Adrenal gland (tissue), 19 donors: ENCODE measurements at places on chromosomes 3 and 15. TPM values are rescaled to one million over a fixed set of nuclear protein-coding genes. Genes with fewer than 3 reads are reported as not detected.

DNA sequence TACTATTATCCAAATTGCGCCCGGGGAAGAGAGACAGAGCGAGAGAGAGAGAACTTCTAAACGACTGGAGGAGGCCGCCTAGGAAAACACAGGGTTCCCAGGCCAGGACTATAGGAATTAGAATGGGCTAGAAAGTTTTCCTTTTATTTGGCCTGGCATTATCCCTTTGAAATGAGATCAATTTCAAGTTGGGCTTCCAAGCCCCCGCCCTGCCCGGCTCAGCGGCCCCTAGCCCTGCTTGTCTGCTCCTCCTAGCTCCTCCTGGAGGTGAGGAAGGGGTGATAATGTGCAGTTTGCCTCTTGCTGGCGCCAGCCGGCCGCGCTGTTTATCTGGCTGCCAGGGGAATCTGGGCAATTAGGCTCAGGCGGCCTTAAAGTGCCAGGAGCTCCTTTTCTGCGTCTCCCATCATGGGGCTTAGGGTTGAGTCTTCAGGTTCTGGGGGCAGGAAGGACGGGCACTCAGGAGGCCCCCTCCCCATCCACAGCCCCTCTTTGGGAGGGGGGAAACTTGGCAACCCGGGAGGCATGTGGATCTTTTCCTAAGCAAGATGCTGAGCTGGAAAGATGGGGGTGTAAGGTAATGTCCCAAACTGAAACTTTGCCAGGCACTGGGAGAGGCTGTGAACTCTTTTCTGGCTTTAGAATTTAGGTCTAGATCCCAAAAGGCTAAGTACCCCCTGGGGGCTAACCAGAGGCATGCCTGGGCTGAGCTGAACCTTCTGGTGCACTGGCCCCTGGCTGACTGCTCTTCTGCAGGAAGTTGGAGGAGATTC, 5.5 kb downstream of the SMAD6 start:
- DNase-seq: no peak

Gene DNASE1L3
- 63.1 TPM for total RNA-seq

- no peak for DNase-seq
These were observed 5.9 kb downstream of the TOP2B start for GRCh38 chr3:25658836-25659235.

DNA sequence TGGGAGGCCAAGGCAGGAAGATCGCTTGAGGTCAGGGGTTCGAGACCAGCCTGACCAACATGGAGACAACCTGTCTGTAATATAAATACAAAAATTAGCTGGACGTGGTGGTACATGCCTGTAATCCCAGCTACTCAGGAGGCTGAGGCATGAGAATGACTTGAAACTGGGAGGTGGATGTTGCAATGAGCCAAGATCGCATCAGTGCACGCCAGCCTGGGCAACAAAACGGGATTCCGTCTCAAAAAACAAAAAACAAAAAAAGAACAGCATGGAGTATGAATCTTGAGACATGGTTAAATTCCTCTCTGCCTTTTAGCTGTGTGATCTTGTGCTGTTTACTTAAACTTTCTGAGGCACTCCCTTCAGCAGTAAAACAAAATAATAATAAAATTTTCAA, 244.9 kb downstream of the FGF12 start:
- DNase-seq: no peak

Gene CLRN1
- 11.1 TPM for total RNA-seq

- DNase-seq: no peak
These were observed 113.8 kb upstream of the MEF2A start for GRCh38 chr15:99452010-99452409.

GRCh38 chr3:71885006-71885405, 100.1 kb upstream of the PROK2 start:
- no peak for DNase-seq

DNA sequence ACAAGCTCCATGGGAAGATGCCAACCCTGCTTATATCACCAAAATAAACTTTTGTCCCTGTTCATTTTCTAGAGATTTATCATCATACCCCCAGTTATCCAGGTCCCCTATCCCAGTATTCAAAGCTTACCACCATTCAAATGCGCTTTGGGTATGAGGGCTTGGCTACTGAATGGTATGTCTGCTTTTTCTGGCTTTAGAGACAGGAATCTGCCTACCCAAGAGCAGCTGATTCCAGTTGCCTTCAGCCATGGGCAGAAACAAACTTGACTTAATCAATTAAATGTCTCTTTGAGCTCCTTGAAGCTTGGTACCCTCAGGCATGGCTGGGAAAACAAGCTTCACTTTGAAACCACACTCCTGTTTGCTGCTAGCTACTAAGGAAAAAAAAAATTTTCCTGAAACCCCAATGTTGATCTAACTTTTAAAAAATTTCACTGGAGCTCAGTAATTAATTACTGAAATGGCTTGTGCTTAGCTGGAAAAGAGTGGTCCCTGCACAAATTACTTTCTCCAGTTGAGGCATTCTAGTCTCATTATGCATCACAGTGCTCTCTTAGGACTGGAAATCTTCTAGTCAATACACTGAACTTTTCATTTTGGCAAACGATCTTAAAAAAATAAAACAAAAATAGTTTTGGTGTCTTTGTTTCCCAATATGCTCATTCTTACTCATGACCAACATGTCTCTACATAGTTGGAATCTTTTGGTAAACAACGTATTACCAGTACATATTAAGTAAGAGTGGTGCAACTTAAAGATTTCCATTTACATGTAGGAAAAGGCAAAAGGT, 242.8 kb downstream of the DTWD1 start:
- DNase-seq: no peak

GRCh38 chr3:191350396-191351090, 20.2 kb upstream of the UTS2B start:
- no peak for DNase-seq

GRCh38 chr15:25905140-25905539, 42.0 kb upstream of the ATP10A start:
- DNase-seq: no peak

GRCh38 chr3:129794311-129795185, 99.0 kb downstream of the TMCC1 start:
- DNase-seq: peak; percentile 31

Gene EIF4E3
- total RNA-seq: 8.9 TPM

Gene AHSG
- total RNA-seq: 0.22 TPM

Gene KCNMB3
- total RNA-seq: 2.3 TPM

- no peak for DNase-seq
These were observed 3.5 kb upstream of the P2RY14 start for GRCh38 chr3:151281671-151282324.

Gene FBLN2
- 8.3 TPM for total RNA-seq
